ENCODE measurements at places on chromosomes 7 and 10.

DNA sequence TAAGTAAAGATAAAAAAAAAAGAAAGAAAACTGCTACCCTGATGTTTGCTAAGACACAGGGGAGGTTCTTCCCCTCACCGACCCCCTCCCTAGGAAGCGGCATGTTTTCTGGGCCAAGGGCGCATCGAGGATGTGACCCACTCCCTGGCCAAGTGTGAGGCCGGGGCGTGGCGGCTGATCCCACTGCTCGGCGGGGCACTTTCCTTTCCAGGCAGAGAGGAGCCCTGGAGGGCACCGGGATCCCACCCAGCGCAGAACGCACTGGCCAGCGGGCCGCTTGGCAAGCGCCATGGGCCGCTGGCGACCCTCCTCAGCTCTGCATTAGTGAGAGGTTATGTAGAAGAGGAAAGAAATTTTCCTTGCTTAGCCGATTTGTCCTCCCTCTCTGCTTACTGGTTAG, 93.4 kb downstream of the ZNF736 start:
- no peak for DNase-seq

- no peak for DNase-seq
These were observed 52.3 kb upstream of the WAC start for GRCh38 chr10:28480628-28480965.

DNA sequence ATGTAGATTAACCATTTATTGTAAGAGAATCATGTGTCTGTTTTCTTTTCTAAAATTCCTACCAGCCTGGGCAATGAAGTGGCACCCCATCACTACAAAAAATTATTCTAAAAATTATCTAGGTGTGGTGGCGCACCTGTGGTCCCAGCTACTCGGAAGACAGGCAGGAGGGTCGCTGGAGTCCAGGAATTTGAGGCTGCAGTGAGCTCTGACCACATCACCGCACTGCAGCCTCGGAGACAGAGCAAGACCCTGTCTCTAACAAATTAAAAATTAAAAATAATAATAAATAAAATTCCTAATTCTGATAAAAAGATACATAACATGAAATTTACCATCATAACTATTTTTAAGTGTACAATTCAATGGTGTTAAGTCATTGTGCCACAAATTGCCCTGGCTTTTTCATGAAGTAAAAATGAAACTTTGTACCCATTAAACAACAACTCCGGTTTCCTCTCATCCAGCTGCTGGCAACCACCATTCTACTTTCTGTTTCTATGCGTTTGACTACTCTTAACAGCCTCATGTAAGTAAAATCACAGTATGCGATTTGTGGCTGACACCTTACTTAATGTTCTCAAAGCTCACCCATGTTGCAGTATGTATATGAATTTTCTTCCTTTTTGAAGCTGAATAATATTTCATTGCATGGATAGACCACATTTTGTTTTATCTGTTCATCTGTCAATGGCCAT, 20.6 kb upstream of the USP6NL start:
- no peak for DNase-seq

DNA sequence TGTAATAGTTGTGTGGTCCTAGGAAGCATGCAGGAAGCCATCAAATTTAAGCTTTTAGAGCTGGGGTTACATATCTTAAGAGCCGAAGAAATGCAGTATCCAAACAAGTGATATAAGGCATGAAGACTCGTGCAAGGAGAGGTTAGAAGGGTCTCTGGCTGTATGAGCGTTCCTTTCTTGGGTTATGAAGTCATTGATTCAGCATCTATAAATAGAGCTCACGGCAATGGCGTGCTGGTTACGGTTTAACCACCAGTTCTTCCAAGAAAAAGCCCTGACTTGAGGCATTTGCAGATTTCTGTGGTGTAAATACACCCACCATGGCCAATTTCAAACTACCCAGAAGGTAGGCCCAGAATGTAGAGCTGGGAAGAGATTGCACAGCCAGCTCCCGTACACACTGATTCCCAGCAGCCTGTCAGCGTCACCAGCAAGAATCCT, 72.0 kb upstream of the KAT6B start:
- no peak for DNase-seq

DNA sequence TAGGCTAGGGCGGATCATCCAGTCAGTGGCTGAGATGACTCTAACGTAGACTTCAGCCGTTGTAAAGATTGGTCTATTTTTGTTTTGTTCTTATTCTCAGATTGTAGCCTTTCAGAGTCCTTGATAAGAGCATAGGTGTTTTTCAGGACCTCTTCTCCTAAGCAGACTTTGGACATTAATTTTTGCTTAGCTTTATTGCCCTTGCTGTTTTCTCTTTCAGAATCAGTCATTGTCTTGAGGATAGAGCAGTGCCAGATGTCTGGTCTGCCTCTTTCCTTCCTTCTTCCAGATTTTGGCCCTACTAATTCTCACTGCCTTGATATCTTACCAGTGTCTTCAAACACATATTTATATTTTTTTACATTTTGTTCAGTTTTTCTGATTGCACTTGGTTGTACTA, 49.5 kb downstream of the C1GALT1 start:
- no peak for DNase-seq

GRCh38 chr7:13770305-13770704, 219.2 kb downstream of the ETV1 start:
- no peak for DNase-seq

GRCh38 chr7:157675427-157675927, 338.7 kb downstream of the DNAJB6 start:
- DNase-seq, result no peak

- DNase-seq, result no peak
These were observed 183.1 kb downstream of the EXOC4 start for GRCh38 chr7:133436014-133436428.

DNA sequence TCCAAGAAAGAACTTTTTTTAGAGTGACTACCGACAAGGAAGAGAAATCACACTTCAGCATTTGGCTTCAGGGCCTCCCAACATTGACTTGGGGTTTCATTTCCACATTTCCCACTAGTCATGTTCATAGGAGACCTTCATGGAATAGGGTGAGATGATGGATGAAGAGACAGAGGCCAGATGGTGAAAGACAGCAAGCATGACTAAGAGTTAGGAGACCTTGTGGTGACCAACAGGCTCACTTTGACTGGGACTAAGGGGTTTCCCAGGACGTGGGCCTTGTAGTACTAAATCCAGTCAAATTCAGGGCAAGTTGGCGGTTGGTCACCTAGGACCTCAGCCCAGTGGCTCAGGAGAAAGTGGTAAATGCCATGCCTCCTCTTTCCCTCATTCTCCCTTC, 3.0 kb upstream of the GIMAP5 start:
- DNase-seq, result no peak

GRCh38 chr10:84138478-84139125, 707 bp upstream of the GHITM start:
- peak; percentile 15 for DNase-seq

GRCh38 chr7:13028825-13029099, 341.3 kb downstream of the ARL4A start:
- no peak for DNase-seq

- no peak for DNase-seq
These were observed 16.9 kb downstream of the PRF1 start for GRCh38 chr10:70585578-70586169.

GRCh38 chr7:520503-521161, 986 bp upstream of the PDGFA start:
- DNase-seq, result no peak

Measured in T-helper 9 cell (primary cell).